ENCODE measurements at places on chromosomes 2 and 18.

GRCh38 chr2:30792521-30792920 lies 14.7 kb downstream of the CAPN13 start:
- no peak for DNase-seq

DNA sequence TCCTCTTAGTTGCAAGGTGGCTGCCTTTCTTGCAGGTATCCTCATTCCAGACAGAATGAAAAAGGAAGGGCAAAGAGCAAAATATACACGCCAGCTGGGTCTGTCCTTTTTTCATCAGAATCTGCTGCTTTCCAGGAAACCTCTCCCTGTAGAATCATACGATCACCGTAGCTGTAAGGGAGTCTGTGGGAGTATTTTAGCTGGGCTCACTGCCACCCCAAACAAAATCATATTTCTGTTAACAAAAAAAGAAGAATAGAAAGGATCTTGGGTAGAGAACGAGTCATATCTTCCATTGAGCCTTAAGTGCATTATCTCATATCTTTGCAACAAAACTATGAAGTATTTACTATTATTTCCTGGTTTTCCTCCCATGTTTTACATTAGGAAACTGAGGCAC lies 15.0 kb upstream of the TANC1 start:
- no peak for DNase-seq

DNA sequence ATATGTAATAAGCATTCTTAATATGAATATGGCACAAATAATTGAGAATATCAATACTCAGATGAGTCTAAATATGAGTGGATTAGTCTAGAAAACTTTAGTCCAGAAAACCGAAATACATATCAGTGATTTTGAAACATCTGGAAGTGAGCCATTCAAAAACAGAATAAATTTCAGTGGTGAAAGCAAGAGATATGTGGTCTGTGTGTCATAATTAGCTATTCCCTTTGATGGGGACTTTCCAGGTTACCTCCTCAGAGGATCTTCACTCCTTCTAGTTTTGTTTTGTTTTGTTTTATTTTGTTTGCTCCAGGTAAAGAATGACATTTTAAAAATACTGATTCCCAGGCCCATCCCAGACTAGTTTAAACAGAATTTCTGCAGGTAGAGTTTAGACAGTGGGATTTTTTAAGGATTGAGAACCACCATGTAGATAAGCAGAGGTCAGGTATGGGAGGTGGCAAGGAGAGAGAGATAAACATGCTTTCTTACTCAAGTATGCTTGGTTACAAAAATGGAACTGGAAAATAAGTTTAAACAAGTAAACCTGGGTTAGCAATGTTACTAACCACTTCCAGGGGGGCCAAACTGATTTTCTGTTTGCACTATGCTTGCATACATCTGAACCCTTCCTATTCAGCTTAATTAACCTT lies 70.7 kb downstream of the NABP1 start:
- DNase-seq = no peak

- DNase-seq = peak; percentile 39
Measured at GRCh38 chr2:54964271-54964670, 86.0 kb downstream of the RTN4 start.

DNA sequence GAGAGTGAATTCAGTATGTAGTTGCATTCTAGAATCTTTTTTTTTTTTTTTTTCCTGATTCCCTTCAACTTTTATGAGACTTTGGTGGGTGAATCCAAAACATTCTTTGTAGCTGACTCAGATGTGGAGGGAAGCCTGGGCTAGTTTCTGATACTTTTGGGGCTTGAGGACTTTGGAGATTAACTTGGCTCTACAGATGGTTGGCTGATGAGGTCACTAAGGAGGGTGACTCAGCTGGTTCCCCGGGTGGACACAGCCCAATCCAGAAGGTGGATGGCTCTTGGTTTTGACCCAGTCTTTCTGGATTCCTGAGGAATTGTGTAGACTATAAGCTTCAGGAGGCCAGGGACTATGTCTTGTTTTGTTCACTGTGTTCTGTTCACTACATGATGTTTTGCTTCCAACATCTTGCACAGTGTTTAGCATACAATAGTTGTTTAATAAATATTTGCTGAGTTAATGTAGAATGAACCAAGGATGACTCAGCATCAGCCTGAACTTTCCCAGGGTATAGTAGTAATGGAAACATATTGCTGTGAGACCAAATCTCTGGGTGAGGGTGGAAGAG lies 30.5 kb downstream of the LAMA3 start:
- peak; percentile 98 for DNase-seq
